ENCODE measurements at places on chromosomes 5 and 9.

DNA sequence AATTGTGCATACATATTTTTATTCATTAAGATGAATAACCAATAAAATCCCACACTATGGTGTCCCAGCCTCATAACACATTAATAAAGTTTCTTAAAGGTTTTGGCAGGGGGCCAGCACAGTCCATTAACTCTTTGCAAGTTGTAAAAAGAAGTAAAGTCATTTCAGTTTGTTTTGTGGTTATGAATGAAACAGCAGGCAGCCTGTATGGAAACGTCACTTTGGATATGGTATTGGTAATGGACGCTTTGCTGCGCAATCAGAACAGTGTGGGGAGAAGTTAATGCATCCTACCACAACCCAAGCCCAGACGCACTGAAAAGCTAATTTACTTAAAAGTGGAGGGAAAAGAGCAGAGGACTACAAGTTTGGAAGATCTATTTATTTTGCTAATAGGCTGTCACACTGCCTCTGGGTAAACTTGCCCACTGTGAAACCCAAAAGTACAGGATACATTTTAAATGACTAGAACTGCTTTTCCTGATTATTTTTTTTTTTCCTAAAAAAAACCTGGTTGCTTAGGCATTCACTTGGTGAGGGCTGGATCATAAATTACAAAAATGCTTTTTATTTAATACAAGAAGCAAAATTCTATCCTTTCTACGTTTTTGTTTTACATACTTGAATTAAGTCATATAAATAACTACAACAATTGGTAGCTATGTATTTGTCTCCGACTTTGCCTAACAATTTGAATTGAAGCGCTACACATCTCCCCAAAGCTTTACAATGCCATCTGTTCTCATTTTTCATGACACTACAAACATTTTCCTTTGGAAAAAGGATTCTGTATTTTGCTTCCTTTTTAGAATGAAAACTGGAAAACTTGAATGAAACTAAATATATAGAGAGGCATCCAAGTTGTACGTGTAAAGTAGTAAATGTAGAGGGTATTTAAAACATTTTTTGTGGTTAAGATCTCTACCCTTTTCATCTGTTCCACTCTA lies 104.3 kb downstream of the NFIB start:
- no peak for DNase-seq

GRCh38 chr5:58944221-58944620 lies 361.3 kb downstream of the RAB3C start:
- DNase-seq = no peak

DNA sequence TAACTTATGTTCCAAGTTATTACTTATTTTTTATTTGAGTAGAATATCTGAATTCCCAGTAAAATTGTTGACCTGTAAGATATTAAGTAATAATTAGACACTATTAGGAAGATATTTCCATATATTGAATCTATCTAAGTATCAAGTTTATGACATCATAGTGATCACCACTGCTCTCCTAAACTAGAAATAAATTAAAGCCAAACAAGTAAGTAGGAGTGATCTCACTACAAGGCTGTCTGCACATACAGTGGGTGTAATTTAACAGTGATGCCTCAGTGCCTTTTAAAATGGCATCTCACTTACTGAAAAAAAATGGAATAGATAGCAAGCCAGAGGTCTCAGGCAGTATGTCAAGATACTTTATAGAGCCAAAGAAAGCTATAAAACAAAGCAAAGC lies 789.6 kb downstream of the KCTD16 start:
- DNase-seq = no peak

DNA sequence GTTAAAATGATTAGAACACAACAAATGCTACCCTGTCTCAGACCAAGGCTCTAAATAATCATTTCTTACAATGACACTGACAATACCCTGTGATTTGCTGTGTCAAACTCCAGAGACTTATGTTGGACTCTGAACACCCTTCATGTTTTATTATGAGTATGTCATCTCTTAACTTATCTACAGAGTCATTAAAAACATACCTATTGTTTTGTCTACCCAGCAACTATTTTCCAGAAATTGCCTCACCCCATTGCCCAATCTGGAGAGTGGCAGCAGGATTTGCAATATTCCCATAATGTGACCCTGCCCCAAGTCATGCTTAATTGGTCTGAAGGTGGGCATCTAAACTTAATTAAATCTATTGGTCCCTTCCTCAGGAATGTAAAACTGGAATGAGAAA lies 23.0 kb upstream of the KIF2A start:
- DNase-seq = no peak

- DNase-seq = no peak
These were observed 619 bp upstream of the APC start for GRCh38 chr5:112737070-112737462.

DNA sequence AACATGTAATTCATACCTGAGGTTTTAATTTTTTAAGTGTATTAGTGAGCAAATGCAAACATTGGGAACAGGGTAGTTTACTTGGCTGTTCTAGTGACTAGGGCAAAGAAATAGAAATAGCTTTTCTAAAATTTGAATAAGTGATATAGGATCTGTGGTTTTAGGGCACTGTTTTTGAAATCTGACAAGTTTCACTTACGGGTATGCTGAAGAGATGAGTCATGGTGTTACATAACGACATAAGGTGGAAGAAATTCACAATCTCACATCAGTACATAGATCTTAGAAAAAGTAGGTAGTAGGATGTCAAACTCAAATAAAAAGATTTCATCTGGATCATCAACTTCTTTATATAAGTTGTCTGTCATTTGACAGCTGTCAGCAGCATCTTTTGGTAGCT lies 772.3 kb downstream of the MAT2B start:
- no peak for DNase-seq

- no peak for DNase-seq
These were observed 21.7 kb upstream of the CCNH start for GRCh38 chr5:87434461-87434860.

DNA sequence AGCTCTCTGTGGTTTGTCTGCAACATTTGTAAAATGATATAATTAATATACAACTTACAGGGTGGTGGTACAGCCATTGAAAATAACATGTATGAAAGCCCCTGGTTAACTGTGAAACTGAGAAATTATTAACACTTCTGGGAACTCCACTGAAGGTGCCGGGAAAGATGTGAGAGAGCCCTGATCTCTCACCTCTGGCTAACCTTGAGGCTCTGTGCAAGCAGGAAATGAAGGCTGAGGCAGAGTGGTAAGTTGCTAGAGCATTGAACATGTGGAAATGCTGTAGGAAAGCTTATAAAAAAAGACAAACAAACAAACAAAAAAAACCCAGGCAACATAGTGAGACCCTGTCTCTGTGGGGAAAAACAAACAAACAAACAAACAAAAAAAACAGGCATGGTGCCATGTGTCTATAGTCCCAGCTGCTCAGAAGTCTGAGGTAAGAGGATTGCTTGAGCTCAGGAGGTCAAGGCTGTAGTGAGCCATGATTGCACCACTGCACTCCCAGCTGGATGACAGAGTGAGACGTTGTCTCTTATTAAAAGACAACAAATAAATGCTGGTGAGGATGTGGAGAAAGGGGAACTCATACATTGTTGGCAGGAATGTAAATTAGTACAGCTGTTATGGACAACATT lies 7.5 kb downstream of the CATSPER3 start:
- DNase-seq = no peak

- peak; percentile 36 for DNase-seq
These were observed 106.0 kb upstream of the LRRTM2 start for GRCh38 chr5:138981131-138981530.

DNA sequence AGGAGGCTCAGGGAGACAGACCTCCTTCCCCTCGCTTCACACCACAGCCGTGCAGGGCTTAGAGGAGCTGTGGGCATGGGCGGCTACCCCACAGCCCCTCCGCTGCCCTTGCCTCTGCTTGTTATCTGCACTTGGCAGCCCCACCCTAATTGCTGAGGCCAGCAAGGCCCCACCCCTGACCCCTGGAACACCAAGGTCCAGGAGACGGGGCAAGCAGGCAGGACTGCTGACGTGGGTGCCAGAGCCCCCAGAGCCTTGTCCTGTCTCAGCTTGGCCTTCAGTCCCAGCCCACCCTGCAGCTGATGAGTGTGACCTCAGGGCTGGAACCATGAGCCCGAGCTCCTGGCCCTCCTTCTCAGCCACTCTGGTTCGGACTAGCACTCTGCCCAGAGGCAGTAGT lies 29.1 kb upstream of the NEURL1B start:
- DNase-seq = no peak

GRCh38 chr5:144944936-144945335 lies 774.3 kb downstream of the KCTD16 start:
- no peak for DNase-seq

DNA sequence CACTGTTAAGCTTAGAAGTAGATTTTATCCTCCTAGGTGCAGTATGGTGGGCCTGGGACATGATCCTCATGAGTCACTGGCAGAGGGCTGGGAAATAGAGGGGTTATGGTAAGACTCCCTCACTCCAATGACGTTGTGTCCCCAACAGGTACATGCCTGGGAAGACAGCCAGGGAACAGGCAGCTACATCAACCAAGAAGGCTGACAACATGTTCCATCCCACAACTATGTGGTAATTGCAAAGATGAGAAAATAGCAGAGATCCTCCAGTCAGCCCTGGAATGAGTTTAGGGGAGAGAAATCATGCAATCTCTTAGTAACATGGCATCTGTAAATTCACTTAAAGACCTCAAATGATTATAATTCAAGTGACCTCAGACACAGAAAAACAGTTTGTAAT lies 114.4 kb upstream of the LIFR start:
- DNase-seq = no peak

DNA sequence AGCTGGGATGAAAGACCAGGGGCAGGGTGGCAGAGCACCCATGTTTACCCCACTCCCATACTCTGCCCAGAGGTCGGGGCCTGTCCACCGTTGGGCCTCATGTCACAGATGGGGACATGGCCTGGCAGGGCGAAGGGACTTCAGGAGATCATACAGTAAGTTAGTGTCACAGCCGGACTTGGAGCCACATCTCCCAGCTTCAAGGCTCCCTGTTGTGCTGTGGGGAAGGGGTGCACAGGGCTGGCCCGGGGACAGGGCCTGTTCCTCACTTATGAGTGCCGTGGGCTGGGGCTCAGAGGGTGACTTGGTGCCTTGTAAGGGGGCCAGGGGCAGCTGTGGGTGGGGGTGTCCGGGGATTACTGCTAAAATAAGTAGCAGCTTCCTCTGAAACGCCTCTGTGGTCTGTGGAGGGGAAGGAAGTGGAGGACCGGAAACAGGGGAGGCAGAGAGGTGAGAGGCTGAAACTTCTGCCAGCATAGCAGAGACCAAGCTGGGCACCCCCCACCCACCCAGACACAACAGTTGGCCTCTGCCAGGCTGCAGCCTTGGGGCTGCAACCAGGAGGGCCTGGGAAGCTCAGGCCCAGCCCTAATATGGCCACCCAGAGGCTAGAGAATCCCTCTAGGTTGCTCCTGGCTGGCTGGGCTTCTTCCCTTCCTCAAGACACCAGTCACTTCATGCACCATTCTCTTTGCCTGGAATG lies 41.1 kb upstream of the NEK6 start:
- peak; percentile 87 for DNase-seq

DNA sequence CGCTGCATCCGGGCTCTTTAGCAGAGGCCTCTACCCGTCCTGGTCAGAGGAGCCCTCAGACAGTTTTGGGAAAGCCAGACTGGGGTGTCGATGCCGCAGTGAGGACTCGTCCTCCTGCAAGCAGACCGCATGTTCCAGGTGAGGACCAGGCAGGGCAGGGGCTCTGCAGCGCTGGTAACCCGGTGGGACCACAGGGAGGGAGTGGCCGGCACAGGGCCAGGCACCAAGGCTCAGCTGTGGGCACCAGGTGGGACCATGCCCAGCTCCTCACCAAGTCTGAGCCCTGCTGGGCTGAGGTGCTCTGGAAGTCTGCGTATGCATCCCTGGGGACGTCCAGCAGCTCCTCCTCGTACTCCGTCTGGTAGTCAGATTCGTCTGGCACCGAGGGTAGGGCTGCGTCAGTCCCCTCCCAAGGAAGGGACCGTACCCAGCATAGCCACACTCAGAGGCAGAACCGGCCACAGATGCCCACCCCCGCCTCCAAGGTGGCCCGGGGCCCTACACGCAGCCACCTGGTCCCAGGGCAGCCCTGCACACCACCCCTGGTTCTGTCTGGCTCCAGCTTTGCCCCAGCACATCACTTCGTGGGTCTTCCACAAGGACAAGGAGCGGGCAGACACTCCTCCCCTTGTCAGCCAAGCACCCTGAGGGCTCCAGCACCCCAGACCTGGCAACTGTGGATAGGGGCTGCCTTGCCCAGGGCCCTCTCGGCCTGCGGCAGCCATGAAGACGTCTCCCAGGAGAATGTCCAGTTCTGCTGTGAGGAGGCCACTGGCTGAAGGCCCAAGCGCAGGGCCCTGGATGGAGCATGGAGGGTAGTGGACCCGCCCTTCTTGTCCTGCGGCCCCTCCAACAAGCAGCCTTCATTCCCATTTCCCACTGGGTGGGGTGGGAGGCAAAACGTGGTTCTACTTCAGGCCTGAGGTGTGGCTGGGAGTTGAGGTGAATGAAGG lies 1.5 kb upstream of the NSMF start:
- DNase-seq = no peak

DNA sequence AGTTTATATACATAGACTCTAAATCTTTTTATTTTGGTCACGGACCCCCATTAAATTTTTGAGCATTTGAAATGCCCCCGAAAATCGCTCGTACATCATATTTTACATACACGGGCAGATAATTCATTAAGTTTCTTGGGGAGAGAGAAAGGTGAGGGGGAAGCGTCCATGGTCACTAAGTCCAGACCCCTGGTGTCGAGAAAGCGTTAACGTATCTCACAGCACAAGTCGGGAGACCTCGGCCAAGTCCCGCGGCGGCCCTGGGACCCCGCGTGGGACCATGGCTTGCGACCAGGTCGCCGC lies 794 bp downstream of the PTBP3 start:
- no peak for DNase-seq

DNA sequence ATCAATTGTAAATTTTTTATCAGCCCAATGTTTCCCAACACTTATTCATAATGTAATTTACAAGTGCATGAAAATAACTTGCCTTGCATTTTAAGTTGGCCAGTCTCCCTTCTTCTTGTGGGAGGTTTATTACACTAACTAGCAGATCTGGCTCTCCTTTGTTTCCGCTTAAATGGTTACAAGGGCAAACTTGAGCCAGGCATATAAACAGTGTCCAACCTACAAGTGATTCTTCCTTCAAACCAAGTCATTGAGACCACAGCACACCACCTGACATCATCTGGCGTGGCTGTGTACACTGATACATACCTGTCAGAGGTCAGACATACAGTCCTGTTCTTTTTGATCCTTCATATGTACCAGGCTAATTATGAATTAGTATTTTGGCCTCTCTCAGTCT lies 80.1 kb downstream of the ALDH1A1 start:
- no peak for DNase-seq

- no peak for DNase-seq
These were observed 5.5 kb downstream of the C5orf15 start for GRCh38 chr5:133962801-133963476.

- peak; percentile 69 for DNase-seq
These were observed 8.6 kb downstream of the ECSCR start for GRCh38 chr5:139453683-139454567.

Measured in activated CD8-positive, alpha-beta memory T cell treated with anti-CD3 and anti-CD28 coated beads, Interleukin-2, amount 10 ng/mL, durations not matched to agents 7 days and 5 days (primary cell).